Lower lobe of right lung (tissue), 2 donors: ENCODE measurements at places on chromosomes 7 and 10. TPM values are rescaled to one million over a fixed set of nuclear protein-coding genes. Genes with fewer than 3 reads are reported as not detected.

GRCh38 chr10:78148216-78148960, 114.7 kb downstream of the RPS24 start:
- no peak overlapping the region for H3K27ac ChIP-seq
- DNase-seq: no peak
- H3K4me1 ChIP-seq: no peaks in the 10 kb centered on the region

DNA sequence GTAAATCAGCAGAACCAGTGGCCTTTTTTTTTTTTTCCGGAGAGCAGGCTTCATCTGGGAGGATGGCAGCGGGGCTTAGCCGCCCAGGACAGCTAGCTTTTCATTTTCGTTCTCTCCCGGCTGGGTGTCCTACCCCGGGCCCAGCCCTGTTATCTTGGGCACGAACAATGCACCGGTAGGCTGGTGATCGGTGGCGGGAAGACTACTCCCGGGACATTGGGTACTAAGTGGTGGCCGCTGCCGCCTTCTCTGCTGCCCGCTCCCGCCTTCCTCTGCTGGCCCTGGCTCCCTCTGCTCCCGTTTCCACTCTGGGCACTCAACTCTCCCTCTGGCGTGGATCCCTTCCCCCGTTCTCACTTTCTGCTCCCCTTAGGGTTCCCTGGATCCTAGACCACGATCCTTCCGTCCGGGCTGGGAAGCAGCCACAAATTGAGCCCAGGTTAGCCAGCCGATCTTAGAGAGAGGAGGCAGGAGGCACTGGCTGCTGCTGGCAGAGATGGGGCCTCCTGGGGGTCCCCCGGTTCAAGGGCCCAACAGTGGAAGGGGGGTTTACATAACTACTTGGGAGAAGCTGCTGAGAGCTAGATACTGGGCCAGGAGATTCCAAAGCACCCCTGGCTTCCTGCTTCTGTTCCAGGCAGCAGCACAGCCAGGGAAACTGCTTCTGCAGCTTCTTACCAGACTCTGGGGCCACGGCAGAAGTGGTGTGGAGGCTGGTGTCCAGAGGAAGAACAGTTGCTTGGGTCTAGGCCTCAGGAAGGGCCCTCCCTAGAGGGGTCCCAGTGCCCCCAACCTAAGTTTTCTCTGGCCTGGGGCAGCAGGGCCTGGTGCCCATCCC, 1.8 kb downstream of the TLX1 start:
- H3K4me3 ChIP-seq: no peak overlapping the region
- DNase-seq: no peak
- H3K27me3 ChIP-seq: peaks cover 100% of the 10 kb centered on the region
- H3K4me1 ChIP-seq: peaks cover 44% of the 10 kb centered on the region
- no peaks in the 10 kb centered on the region for H3K36me3 ChIP-seq

AOAH gene
- 29.2 TPM for total RNA-seq

DNA sequence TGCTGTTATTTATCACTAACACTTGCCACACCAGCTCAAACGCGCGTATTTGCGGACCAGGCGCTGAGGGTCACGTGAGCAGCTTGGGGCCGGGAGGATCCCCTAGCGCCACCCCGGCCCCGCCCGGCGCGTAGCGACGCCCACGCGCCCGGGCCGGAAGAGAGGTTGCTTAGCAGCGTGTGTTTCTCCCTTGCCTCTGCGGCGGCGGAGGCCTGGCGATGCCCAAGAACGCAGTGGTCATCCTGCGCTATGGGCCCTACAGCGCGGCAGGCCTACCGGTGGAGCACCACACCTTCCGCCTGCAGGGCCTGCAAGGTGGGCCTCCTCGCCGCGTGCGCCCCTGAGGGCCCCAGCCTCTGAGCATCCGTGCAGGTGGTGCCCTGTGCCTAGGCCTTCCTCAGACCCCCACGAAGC, at the start of gene C10orf53:
C10orf53 (plus strand) TSS at position 172 of the 414 bp plus-strand sequence; CDS start at position 219, 47 bp downstream.
- H3K27ac ChIP-seq: no peak within 1 kb of the TSS
- H3K4me3 ChIP-seq: no peak within 1 kb of the TSS
- DNase-seq: peak; percentile 47
- no peaks in the 10 kb centered on the region for H3K36me3 ChIP-seq

DNA sequence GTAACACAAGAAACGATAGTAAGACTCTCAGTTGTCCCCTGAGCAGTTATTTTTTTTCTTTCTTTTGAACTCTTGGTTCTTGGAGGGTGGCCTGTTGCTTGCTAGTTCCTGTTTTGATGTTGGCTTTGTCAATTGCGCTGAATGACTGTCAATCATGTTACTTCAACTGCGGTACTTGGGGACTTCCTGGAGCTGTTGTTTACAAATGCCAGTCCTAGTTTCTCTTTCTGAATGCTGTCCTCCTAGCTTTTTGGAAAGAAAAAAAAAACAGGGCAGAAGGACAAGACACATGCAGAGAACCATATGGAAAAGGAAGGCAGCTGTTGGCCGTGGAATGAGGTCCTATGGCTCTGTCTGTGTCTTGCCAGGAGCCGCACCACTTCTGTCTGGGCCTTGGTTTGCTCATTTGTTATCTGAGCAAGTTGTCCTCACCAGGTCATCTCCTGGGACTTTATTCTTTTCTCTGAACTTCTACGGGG, 7.0 kb upstream of the PDCD4 start:
- peaks cover 77% of the 10 kb centered on the region for H3K4me1 ChIP-seq
- DNase-seq: no peak
- H3K27me3 ChIP-seq: no peaks in the 10 kb centered on the region
- no peaks in the 10 kb centered on the region for H3K36me3 ChIP-seq
- peak overlapping the region; percentile 91 for H3K27ac ChIP-seq

- DNase-seq: no peak
- H3K4me3 ChIP-seq: no peak overlapping the region
These were observed 90.6 kb downstream of the PIP4K2A start for GRCh38 chr10:22623633-22624253.

GRCh38 chr10:119483839-119484238, 58.7 kb downstream of the RGS10 start:
- H3K4me3 ChIP-seq: no peak overlapping the region
- no peaks in the 10 kb centered on the region for H3K36me3 ChIP-seq
- no peak for DNase-seq
- H3K27ac ChIP-seq: no peak overlapping the region

DNA sequence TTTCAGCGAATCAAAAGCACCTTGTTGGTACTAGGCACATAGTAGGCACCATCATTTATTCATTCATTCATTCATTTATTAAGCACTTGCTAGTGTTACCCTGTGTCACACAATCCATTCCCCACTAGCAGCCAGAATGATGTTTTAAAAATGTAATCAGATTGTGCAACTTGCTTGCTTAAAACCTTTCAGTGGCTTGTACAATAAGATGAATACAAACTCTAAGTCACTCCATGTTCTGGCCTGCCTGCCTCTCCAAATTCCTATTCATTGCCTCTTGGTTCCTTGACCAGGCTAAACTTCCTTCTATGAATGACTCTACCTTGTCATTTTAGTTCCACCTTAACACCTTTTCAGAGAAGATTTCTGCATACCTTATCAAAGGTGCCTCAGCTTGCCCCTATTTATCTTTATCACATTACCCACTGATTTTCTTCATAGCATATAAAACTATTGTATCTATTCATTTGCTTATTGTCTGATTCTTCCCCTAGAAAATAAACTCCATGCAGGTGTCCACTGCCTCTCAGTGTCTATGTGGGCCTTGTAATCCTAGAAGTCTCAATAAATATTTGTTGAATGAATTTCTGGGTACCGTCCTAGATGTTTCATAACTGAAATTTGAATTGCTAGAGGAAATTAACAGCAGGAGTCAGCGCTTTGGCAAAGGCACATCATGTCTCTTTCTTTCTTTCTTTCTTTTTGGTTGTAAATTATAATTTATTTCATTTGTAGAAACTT, 169.5 kb downstream of the TMEM26 start:
- peak overlapping the region; percentile 15 for H3K4me3 ChIP-seq
- DNase-seq: no peak
- H3K27ac ChIP-seq: peak overlapping the region; percentile 0
- H3K36me3 ChIP-seq: no peaks in the 10 kb centered on the region
- peaks cover 15% of the 10 kb centered on the region for H3K4me1 ChIP-seq
- H3K27me3 ChIP-seq: no peaks in the 10 kb centered on the region

GRCh38 chr7:30427296-30428070, 51.1 kb downstream of the NOD1 start:
- no peak overlapping the region for H3K27ac ChIP-seq
- no peak for DNase-seq
- no peak overlapping the region for H3K4me3 ChIP-seq
- H3K4me1 ChIP-seq: peaks cover 40% of the 10 kb centered on the region
- H3K36me3 ChIP-seq: peaks cover 71% of the 10 kb centered on the region
- H3K27me3 ChIP-seq: no peaks in the 10 kb centered on the region

GSAP gene
- total RNA-seq: 80.0 TPM

DNA sequence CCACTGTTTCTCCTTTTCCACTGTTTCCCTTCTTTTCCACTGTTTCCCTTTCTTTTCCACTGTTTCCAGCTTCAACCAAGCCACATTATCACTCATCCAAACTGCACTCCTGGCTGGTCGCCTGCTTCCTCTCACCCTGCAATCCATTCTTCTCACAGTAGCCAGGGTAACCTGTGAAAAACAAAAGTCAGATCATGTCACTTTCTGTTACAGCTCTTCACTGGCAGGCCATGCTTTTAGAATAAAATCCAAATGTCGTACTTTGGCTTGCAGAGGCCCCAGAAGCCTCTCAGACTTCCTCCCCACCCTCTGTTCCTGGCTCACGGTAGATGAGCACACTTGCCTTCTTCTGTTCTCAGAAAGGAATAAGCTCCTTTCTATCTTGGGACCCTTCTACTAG, 33.9 kb downstream of the STARD3NL start:
- H3K27me3 ChIP-seq: no peaks in the 10 kb centered on the region
- no peak overlapping the region for H3K4me3 ChIP-seq
- H3K4me1 ChIP-seq: peaks cover 27% of the 10 kb centered on the region
- H3K27ac ChIP-seq: no peak overlapping the region
- no peak for DNase-seq
- H3K36me3 ChIP-seq: peaks cover 37% of the 10 kb centered on the region

VSTM4 gene
- total RNA-seq: 18.7 TPM

TMEM140 gene
- total RNA-seq: 39.3 TPM

EEPD1 gene
- total RNA-seq: 7.9 TPM

GRCh38 chr7:125644109-125644508, 714.5 kb upstream of the POT1 start:
- no peak overlapping the region for H3K4me3 ChIP-seq
- H3K36me3 ChIP-seq: no peaks in the 10 kb centered on the region
- H3K27me3 ChIP-seq: no peaks in the 10 kb centered on the region
- H3K27ac ChIP-seq: no peak overlapping the region
- H3K4me1 ChIP-seq: no peaks in the 10 kb centered on the region

- no peaks in the 10 kb centered on the region for H3K27me3 ChIP-seq
- no peak overlapping the region for H3K27ac ChIP-seq
- H3K36me3 ChIP-seq: no peaks in the 10 kb centered on the region
- no peak for DNase-seq
- no peaks in the 10 kb centered on the region for H3K4me1 ChIP-seq
These were observed 337.4 kb upstream of the PODXL start for GRCh38 chr7:131893631-131894340.

- no peaks in the 10 kb centered on the region for H3K27me3 ChIP-seq
- peaks cover 28% of the 10 kb centered on the region for H3K4me1 ChIP-seq
- DNase-seq: peak; percentile 30
- peaks cover 62% of the 10 kb centered on the region for H3K36me3 ChIP-seq
- no peak overlapping the region for H3K4me3 ChIP-seq
These were observed 100.4 kb downstream of the RGS10 start for GRCh38 chr10:119441921-119442757.

DNA sequence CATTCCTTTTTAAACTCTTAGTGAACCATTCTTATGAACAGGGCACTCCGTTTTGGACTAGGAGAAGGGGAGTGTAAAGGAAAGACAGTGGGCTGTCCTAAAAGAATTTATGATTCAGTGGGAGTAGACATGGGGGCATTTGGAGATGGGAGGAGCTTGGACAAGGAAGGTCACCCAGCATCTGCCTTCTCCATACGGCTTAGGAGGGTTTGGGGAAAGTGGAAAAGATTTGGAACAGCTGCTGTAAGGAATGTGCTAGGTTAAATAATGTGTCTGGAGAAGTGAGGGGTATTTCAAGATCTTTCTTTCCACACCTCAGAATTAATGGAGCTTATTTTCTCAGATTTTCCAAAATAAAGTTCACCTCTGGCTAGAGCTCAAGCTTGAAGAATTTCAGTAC, 24.0 kb downstream of the SLC35G1 start:
- H3K27ac ChIP-seq: no peak overlapping the region
- H3K4me3 ChIP-seq: no peak overlapping the region
- no peaks in the 10 kb centered on the region for H3K27me3 ChIP-seq
- H3K36me3 ChIP-seq: no peaks in the 10 kb centered on the region
- H3K4me1 ChIP-seq: no peaks in the 10 kb centered on the region

GRCh38 chr7:134890246-134891240, 95.8 kb upstream of the AGBL3 start:
- no peak for DNase-seq
- peak overlapping the region; percentile 52 for H3K4me3 ChIP-seq
- H3K36me3 ChIP-seq: no peaks in the 10 kb centered on the region
- H3K27me3 ChIP-seq: peaks cover 5% of the 10 kb centered on the region

DNA sequence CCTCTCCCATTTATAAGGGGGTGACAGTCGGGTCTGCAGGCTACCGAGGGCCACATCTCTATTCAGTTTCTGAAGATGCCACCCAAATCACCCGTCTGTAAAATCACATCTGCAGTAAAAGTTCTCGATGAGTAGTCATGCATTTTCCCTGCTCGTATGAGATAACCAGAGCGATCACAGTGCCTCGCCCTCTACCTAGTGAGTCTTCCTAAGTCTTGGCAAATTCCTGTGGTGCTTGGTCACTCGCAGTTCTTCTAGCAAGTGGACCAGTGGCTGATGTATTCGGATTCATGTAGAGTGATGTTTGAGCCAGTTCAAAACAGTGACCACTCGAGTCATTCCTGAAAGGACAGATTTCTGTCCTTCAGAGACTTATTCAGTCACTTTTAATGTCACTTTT, 44.9 kb downstream of the INSYN2A start:
- peaks cover 6% of the 10 kb centered on the region for H3K4me1 ChIP-seq
- DNase-seq: no peak
- H3K27me3 ChIP-seq: no peaks in the 10 kb centered on the region
- no peak overlapping the region for H3K27ac ChIP-seq
- H3K36me3 ChIP-seq: no peaks in the 10 kb centered on the region
- no peak overlapping the region for H3K4me3 ChIP-seq

DNA sequence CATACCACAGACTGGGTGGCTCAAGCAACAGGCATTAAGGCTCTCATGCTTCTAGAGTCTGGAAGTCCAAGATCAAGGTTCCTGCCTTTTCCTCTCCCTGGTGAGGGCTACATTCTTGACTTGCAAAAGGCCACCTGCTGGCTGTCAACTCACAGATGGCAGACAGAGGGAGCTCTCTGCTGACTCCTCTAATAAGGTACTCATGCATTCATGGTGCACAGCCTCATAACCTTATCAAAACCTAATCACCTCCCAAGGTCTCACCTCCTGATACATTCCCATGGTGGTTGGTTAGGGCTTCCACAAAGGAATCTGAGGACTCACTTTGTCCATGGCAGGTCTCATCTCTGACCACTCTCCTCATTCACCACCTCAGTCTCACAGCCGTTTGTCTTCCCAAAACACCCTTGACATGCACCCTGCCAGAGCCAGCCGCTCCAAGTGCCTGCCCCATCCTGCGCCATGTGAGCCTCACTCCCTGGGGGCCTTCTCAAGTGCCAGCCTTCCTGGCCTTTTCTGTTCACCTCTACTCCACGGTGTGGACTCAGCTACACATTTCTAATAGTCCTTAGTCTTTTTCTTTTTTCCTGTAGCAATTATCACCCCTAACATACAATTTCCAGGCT, 400.3 kb upstream of the ADARB2 start:
- no peak overlapping the region for H3K27ac ChIP-seq
- H3K4me1 ChIP-seq: no peaks in the 10 kb centered on the region
- no peak overlapping the region for H3K4me3 ChIP-seq
- no peaks in the 10 kb centered on the region for H3K27me3 ChIP-seq
